Mesothelial cell of epicardium (in vitro differentiated cells): ENCODE measurements at places on chromosomes 11 and 22.

- H3K4me1 ChIP-seq: peaks cover 17% of the 10 kb centered on the region
- no peaks in the 10 kb centered on the region for H3K27me3 ChIP-seq
- no peak overlapping the region for H3K4me3 ChIP-seq
- H3K36me3 ChIP-seq: no peaks in the 10 kb centered on the region
Observed at GRCh38 chr22:38032681-38033521, 24.3 kb upstream of the PICK1 start.

- H3K27me3 ChIP-seq: no peaks in the 10 kb centered on the region
- H3K27ac ChIP-seq: no peak overlapping the region
- H3K4me1 ChIP-seq: no peaks in the 10 kb centered on the region
- no peaks in the 10 kb centered on the region for H3K36me3 ChIP-seq
Observed at GRCh38 chr22:16935209-16935608, 72.8 kb downstream of the GAB4 start.

GRCh38 chr11:13329670-13330356 lies 52.2 kb downstream of the BMAL1 start:
- H3K4me1 ChIP-seq: peaks cover 4% of the 10 kb centered on the region
- DNase-seq: no peak
- H3K36me3 ChIP-seq: no peaks in the 10 kb centered on the region
- H3K27me3 ChIP-seq: no peaks in the 10 kb centered on the region
- H3K4me3 ChIP-seq: no peak overlapping the region

GRCh38 chr11:127238321-127238720 lies 237.8 kb upstream of the KIRREL3 start:
- H3K36me3 ChIP-seq: no peaks in the 10 kb centered on the region
- no peak overlapping the region for H3K27ac ChIP-seq
- no peak for DNase-seq
- H3K4me1 ChIP-seq: peaks cover 2% of the 10 kb centered on the region
